ENCODE measurements at places on chromosomes 12 and 14.

DNA sequence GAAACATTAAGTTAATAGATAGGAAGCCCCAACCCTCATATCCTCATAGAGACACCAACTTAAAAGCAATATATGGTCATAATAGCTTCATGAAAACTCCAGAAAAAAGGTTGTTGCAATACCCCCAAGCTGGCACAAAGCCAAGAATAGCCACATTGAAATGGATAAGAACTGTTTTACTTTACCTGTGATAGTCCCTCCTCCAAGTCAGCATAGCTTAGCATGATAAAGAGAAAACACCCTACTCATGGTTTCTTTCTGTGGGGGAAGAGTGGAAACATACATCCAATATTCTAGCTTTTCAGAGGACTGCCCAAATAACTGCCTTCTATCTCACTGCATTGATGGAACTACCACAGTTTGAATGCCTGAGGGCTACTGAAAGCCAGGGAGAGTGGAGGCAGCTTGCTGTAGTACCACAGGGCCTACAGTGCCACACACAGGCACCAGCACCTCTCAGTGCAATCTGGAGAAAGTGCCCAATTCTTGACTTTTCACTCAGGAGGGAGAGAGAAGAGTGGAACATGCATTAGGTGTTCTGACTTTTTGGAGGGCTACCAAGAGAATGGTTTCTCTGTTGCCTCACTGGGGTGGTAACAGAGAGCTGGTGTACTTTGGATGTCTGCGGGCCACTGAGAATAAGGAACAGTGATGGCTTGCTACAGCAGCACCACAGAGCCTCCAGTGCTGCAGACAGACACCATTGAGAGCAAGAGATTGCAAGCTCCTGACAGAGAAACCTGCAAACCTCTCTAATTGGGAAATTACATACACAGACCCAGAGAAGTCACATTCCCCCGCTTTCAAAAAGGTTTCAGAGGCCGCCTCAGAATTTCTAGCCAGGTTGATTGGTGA is 157.1 kb upstream of the GARIN2 start:
- no peaks in the 10 kb centered on the region for H3K4me1 ChIP-seq
- no peaks in the 10 kb centered on the region for H3K36me3 ChIP-seq
- no peak overlapping the region for H3K27ac ChIP-seq
- DNase-seq: no peak
- H3K4me3 ChIP-seq: no peak overlapping the region

GRCh38 chr12:12158858-12159257 is 88.1 kb downstream of the BCL2L14 start:
- no peaks in the 10 kb centered on the region for H3K4me1 ChIP-seq
- H3K27ac ChIP-seq: no peak overlapping the region
- H3K36me3 ChIP-seq: peaks cover 20% of the 10 kb centered on the region
- H3K27me3 ChIP-seq: no peaks in the 10 kb centered on the region
- H3K4me3 ChIP-seq: no peak overlapping the region

DNA sequence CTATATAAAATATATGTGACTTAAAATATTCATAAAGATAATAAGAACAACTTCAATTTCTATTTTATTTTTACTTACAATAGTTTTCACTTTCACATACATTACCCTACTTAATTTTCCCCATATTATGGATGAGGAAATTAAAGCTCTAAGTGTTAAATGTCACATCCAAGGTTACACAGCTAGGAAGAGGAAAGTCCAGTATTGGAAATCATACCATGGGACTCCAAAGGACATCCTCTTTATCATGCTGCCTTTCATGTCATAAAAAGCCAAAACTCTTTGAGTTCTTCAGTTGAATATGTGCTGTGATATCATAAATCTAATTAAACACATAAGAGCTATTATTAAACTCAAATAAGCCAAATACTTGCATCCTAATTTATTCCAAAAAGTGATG is 172.4 kb upstream of the GARIN2 start:
- no peaks in the 10 kb centered on the region for H3K27me3 ChIP-seq
- no peak overlapping the region for H3K4me3 ChIP-seq
- H3K27ac ChIP-seq: no peak overlapping the region
- DNase-seq: no peak
- no peaks in the 10 kb centered on the region for H3K4me1 ChIP-seq

GRCh38 chr12:91326058-91327027 is 143.7 kb upstream of the DCN start:
- H3K27ac ChIP-seq: no peak overlapping the region
- H3K4me3 ChIP-seq: no peak overlapping the region
- no peaks in the 10 kb centered on the region for H3K27me3 ChIP-seq
- peak; percentile 63 for DNase-seq
- H3K4me1 ChIP-seq: no peaks in the 10 kb centered on the region

- no peaks in the 10 kb centered on the region for H3K36me3 ChIP-seq
- DNase-seq: peak; percentile 57
- peaks cover 5% of the 10 kb centered on the region for H3K4me1 ChIP-seq
- no peak overlapping the region for H3K4me3 ChIP-seq
- no peak overlapping the region for H3K27ac ChIP-seq
These were observed 17.9 kb downstream of the NFKBIA start for GRCh38 chr14:35386673-35387125.

DNA sequence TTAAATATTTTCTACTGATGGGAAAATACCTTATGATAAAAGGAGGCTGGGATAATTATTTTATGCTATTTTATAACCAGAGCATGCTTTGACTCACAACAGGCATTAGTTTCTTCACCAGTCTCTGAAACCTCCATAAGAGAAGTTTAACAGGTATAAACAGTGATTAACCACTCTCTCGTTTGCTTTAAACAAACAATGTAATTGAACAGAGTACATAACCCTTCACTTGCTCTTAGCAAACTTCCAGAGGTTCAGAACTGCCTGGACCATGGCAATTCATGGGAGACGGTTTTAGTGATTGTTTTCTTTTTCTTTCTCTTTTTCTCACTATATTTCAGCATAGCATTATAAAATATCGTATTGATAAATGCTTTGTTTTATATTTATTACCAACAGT is 35.3 kb downstream of the CFAP251 start:
- H3K27ac ChIP-seq: no peak overlapping the region
- peaks cover 3% of the 10 kb centered on the region for H3K4me1 ChIP-seq
- H3K4me3 ChIP-seq: no peak overlapping the region
- H3K27me3 ChIP-seq: no peaks in the 10 kb centered on the region

GRCh38 chr12:5492562-5492961 is 60.7 kb downstream of the NTF3 start:
- H3K4me3 ChIP-seq: no peak overlapping the region
- peaks cover 20% of the 10 kb centered on the region for H3K4me1 ChIP-seq
- no peaks in the 10 kb centered on the region for H3K27me3 ChIP-seq

DNA sequence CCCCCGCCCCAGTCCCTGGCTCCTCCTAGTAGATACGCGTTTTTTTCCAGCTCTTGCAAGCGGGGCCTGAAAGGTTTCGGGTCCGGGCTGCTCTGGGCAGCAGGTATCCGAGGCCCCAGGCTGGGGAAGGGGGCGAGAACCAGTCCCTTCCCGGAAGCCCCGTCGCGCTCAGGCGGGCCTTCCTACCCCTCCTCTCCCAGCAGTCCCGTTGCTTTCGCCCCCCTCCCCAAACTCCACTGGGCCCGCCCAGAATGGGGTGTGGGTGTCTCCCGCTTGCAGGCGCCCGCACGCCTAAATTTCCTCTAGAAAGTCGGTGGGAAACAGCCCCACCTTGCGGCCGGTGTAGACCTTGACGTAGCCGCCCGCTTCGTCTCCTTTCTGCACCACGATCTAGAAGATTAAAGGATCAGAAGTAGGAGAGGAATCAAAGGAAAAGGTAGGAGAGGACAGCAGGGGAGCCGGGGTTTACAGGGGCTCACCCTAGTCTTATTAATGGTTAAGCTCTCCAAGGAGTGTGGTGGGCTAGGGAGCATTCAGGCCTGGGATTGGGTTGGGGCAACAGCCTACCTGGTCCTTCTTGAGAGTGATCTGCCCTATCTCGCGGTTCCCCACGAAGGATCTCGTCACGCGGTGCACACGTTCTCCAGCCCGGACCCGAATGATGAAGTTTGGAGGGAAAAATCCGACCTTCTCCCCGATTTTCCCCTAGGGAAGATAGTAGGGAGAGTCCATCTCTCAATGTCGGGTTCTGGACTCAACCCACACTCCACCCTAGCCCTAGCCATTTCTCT is 7.3 kb downstream of the STAC3 start:
- H3K4me3 ChIP-seq: peak overlapping the region; percentile 60
- H3K4me1 ChIP-seq: peaks cover 28% of the 10 kb centered on the region
- peak; percentile 95 for DNase-seq
- H3K27ac ChIP-seq: no peak overlapping the region

GRCh38 chr12:69676257-69677012 is 22.7 kb downstream of the BEST3 start:
- no peaks in the 10 kb centered on the region for H3K27me3 ChIP-seq
- no peak for DNase-seq
- H3K36me3 ChIP-seq: no peaks in the 10 kb centered on the region

- H3K27me3 ChIP-seq: no peaks in the 10 kb centered on the region
- H3K36me3 ChIP-seq: no peaks in the 10 kb centered on the region
- H3K27ac ChIP-seq: no peak overlapping the region
- no peaks in the 10 kb centered on the region for H3K4me1 ChIP-seq
These were observed 36.1 kb upstream of the BDKRB2 start for GRCh38 chr14:96168581-96168980.

DNA sequence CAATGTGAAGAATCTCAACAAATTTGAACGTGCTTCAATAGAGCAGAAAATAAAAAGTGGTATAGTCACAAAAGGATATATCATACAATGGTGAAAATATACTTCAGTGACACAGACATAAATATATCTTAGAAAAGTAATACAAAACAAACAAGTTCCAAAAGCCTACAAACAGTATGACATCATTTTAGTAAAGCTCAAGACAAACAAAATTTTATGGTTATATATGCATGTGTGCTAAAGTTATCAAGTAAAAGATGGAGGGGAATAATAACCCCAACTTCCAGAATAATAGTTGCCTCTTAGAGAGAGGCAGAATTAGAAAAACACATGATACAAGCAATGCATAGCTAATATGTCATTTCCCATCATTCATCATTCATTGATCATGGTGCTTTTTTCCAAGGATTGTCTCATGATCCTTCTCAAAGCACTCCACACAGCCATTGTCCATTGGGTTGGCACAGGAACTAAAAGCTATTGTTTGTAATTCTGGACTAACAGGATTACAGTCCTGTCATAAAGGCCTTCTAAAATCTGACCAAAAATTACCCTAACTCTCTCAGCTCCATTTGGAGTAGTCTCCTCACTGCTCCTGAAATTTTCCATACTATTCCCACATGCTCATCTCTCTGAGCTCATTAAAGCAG is 59.5 kb downstream of the IFNG-AS1 start:
- no peaks in the 10 kb centered on the region for H3K4me1 ChIP-seq
- H3K27ac ChIP-seq: no peak overlapping the region

DNA sequence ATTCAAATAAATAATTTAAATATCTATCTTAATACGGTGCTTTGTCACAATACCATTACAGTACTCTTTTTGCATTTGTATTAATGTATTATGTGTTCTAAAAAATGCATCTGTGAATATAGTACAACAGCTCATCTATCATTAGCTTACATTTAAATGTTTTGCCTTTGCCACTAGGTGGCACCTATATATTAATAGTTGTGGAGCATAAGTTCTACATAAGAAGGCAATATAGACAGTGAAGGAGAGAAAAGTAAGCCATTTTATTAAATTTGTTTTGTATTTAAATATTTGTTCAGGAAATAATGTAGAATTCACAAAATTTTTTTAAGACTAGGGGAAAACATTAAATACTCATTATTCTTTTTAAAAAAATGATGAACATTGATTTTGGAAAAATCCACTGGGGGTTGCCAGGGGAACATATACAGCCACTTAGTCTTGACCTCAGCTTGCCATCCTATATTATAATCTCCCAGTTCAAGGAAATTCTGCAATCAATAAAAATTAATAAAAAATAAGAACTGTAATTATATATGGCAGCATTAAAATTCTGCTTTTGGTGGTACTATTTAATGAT is 9.8 kb downstream of the CCER1 start:
- DNase-seq: peak; percentile 25
- no peaks in the 10 kb centered on the region for H3K36me3 ChIP-seq
- no peaks in the 10 kb centered on the region for H3K4me1 ChIP-seq
- H3K4me3 ChIP-seq: no peak overlapping the region

- no peaks in the 10 kb centered on the region for H3K36me3 ChIP-seq
- H3K4me3 ChIP-seq: no peak overlapping the region
- no peaks in the 10 kb centered on the region for H3K27me3 ChIP-seq
These were observed 322.2 kb downstream of the MDGA2 start for GRCh38 chr14:47353186-47353585.

DNA sequence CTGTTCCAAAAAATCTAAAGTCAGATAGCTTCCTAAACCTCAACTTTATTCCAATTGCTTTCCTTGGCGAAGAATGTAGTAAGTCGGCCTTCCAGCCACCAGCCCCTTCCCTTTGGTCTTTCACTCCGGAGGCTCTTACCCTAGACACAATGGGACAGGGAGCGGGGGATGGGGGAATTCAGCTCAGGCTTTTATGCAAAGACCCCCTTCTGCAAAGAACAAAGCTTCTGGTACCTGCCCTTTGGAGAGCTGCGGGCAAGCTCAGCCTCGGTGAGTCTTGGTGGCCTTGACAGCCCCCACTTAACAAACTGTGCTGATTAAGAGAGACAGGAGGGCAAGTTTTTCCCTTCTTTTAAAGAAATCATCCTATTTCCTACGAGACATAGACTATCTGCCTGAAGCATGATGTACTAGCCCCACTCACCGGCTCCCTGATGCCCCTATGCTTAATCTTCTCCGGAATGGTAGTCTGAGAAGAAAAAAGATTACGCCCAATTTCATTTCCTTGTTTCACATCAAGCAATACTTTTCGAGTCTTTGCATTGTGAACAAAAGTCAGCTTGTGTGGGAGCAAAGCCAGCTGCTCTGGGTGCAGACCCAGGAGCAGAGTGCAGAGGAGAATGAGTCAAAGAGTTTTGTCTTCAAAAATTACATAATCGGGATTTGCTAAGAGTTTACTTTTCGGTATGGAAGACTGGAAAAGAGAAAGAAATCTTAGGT is 1.5 kb upstream of the NANOG start:
- H3K4me1 ChIP-seq: peaks cover 15% of the 10 kb centered on the region
- H3K36me3 ChIP-seq: no peaks in the 10 kb centered on the region
- peak; percentile 44 for DNase-seq
- peak overlapping the region; percentile 20 for H3K4me3 ChIP-seq
- H3K27me3 ChIP-seq: peaks cover 39% of the 10 kb centered on the region

DNA sequence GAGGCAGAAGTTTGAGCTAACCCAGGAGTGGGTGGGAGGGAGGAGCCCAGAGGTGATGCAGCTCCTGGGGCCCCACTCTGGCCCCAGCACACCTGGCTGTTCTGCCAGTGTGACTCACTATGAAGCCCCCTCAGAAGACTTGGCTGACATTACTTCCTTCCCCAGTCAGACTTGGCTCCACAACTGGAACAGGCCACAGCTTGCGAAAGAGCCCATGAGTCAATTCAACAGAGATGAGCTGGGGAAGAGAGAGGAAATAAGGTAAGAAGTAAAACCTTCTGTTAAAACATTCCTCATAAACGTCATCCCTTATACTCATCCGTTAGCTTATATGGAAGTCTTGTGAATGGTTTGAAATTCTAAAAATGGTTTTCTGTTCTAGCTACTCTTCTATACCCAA is 245.9 kb downstream of the ADAMTS20 start:
- H3K27ac ChIP-seq: no peak overlapping the region
- no peaks in the 10 kb centered on the region for H3K4me1 ChIP-seq
- no peak overlapping the region for H3K4me3 ChIP-seq
- no peak for DNase-seq
- H3K27me3 ChIP-seq: no peaks in the 10 kb centered on the region
- no peaks in the 10 kb centered on the region for H3K36me3 ChIP-seq

GRCh38 chr14:31207287-31207754 is 272 bp downstream of the HECTD1 start:
- H3K27ac ChIP-seq: peak overlapping the region; percentile 98
- peaks cover 27% of the 10 kb centered on the region for H3K4me1 ChIP-seq
- no peak for DNase-seq

GRCh38 chr12:49322367-49322707 is 718 bp upstream of the TROAP start:
- no peak overlapping the region for H3K27ac ChIP-seq
- no peaks in the 10 kb centered on the region for H3K36me3 ChIP-seq
- H3K4me3 ChIP-seq: peak overlapping the region; percentile 89
- peaks cover 14% of the 10 kb centered on the region for H3K27me3 ChIP-seq

All from neural progenitor cell (in vitro differentiated cells).